ENCODE measurements at places on chromosomes 5 and 9. TPM values are rescaled to one million over a fixed set of nuclear protein-coding genes. Genes with fewer than 3 reads are reported as not detected.

DNA sequence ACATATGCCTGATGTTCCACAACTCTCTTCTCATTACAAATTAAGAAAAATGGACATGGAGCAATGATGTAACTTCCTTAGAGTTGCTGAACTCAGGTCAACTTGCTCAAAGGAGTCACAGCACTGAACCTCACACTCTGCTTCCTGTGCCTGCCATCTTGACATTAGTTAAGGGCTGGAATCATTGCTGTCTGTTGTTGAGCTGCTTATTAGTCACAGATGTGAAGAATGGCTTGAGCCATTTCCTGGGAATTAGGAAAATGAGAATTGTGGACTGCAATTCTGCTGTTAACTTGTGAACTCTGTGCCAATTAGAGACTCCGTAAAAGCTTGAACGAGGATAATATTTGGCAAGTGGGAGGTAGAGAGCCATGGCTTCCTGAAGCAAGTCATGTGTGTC, 212.0 kb downstream of the ADAMTS12 start:
- DNase-seq = peak; percentile 57

DNA sequence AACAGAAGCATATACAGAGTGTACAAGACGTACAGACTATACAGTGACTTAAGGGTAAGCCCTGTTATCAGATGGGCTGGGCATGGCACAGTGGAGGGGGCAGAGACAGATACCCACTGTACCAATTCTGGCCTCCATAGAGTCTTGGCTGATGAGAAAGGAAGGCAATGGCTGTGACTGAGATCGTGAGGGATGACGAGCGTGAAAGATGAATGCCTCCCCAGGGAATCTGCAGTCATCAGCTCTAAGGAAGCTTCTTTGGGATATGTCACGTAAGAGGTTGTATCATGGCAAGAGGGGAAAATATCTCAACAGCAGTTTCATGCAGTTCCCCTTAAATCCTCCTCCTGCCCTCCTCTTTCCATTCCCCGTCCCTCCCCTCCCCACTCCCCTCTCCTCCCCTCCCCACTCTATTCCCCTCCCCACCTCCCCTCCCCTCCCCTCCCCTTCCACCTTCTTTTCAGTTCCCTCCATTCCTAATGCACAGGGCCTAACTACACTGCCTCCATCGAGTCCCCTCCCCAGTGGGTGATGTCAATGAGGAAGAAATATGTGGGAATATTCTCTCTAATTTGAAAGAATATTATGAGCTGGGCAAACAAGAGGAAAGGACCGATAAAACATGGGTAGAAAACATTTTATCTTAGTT, 226.4 kb upstream of the DAP start:
- no peak for DNase-seq

GRCh38 chr9:8880060-8880459, 1080.5 kb upstream of the DMAC1 start:
- no peak for DNase-seq

DNA sequence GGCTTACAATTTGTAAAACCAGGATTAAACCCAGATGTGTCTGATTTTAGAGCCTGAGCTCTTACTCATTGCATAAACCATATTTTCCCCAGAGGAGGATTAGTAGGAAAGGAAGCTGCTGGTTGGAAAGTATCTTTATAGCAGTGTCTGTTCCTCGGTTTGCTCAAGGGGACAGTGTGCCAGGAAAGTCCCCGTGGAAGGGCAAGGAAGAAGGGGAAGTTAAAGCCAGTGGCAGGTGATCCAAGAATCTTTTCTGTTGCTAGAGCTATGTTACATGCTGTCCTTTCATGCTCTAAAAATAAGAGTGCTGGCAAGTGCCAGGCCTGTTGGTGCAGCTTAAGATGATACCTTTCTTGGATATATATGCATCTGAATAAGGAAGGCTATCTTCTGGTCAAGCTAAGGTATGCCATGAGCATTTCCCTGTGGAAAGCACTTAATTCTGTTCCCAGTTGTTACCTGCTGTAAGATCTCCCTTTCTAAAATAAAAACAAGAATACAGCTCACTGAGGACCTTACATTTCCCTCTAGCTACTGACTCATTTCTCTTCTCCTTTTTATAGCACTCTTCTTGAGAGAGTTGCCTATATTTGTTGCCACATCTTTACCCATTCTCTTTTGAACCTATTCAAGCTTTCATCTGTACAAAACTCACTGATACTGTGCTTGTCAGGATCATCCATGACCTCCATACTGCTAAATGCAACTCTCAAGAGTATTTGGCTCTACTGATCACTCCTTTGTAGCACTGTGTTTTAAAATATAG, 8.0 kb downstream of the PDCD1LG2 start:
- DNase-seq = no peak

DNA sequence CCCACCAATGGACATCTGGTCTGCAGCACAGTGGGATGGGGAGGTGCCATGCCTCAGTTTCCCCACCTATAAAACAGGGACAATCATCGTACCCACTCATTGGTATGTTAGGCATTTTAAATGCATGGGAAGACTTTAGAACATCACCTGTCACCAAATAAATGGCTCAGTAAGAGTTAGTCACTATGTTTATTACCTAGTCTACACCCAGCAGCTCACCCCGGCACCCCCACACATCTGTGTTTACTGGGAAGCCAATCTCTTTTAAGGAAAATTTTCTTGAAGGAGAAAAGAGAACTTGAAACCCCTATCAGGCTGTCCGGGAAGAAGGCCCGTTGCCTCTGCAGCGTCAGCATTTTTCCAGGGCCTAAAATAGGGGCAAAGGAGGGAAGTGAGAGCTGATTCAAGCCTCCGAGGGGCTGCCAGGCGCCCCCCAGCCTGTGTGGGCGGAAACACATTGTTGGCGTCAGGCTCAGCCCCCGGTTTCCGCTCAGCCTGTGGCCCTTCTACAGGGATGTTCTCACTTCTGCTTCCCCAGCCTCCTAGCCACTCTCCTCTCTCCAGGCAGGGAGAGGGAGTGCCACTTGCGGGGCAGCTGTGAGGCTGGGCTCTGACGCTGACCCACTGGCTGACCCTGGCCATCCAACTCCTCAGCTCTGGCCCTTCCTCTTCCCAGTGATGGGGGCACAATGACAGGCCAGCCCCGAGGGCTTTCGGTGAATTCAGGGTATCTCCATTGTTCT, 4.6 kb downstream of the CSF1R start:
- DNase-seq = no peak

DNA sequence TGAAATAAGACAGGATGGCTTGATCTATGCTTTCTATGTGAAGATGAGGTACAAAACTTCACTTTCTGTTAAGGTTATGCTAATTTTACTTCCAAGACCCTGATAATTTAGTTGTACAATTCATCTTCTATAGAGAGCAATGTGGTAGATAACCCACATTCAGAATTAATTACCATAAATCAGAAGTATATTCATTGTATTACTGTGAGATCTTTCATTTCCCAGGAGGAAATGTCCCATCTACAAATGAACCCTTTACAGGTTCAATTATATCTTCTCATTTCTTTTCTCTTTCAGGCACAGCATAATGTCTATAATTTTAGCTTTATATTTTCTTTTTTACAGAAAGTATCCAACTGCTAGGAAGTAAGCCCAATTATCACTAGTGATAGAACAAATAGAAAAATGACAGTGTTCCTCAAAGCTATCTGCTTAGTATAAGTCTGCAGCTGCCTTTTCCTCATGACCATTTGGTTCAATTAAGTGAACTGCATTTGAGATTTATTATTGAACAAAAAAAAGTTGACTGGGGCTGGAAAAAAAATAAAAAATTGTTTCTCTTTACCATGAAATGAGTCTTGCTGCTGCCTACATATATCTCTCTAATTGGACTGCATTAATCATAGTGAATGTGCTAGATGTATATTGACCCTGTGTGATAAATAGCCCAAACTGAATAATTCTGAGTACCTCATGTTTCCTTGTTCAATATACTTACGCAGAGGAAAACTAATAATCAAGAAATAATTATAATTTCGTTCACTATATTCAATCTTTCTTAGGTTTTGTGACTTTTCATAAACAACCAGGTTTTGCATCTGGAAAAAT, 1329.4 kb downstream of the PTPRD start:
- DNase-seq = no peak

- peak; percentile 85 for DNase-seq
Observed at GRCh38 chr5:149452665-149453617, 73.8 kb upstream of the IL17B start.

- peak; percentile 96 for DNase-seq
Observed at GRCh38 chr5:151093476-151093889, 12.6 kb upstream of the TNIP1 start.

DNA sequence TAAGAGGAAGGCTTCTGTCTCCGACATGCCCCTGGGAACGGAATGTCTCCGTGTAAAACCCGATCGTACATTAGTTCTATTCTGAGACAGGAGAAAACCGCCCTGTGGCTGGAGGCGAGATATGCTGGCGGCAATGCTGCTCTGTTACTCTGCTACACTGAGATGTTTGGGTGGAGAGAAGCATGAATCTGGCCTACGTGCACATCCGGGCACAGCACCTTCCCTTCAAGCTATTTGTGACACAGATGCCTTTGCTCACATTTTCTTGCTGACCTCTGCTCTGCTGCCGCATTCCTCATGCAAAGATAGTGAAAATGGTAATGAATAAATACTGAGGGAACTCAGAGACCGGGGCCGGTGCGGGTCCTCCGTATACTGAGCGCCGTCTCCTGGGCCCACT, 2.2 kb upstream of the DPP7 start:
- DNase-seq = no peak

GRCh38 chr5:76007904-76008303, 75.3 kb upstream of the SV2C start:
- no peak for DNase-seq

- DNase-seq = no peak
Observed at GRCh38 chr9:77753180-77753579, 105.1 kb upstream of the GNA14 start.

GRCh38 chr9:20701060-20701459, 17.0 kb downstream of the FOCAD start:
- peak; percentile 1 for DNase-seq

- no peak for DNase-seq
Observed at GRCh38 chr9:37919246-37919955, 15.5 kb upstream of the SLC25A51 start.

- DNase-seq = no peak
Observed at GRCh38 chr9:38318759-38319495, 73.6 kb upstream of the ALDH1B1 start.

DNA sequence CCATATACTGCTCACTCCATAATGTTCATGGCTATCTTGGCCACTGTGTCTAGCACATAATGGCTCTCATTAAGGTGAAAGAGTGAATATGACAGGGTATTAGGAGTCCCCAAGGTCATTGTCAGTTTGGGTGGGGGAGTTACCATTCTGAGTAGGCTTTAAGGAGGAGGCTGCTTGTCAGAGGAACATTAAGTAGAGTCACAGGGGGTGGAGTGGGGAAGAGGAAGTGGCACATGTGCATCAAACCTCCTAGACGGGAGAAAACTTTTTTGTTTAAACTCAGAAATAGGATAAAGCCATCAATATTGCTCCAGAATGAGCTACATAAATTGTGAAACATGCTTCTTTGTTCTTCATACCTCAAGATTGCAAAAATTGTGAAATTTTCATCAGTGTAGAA, 45.5 kb downstream of the DAB2IP start:
- DNase-seq = no peak

DNA sequence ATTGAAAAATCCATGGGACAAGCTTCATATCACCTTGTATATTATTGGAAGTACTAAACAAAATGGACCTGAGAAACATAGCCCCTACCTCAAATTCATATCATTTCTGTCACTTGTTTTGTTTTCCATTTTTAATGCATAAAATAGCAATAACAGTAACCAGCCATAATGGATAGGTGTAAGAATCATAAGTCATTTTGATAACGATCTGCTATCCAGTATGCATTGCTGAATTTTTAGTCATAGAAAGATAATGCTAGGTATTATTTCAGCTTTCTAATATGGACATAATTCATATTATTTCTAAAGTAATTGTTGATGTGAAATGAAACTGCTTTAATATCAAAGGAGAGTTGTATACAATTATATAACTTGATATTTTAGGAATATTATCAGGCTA, 1.1 kb upstream of the LRRC70 start:
- no peak for DNase-seq

DNA sequence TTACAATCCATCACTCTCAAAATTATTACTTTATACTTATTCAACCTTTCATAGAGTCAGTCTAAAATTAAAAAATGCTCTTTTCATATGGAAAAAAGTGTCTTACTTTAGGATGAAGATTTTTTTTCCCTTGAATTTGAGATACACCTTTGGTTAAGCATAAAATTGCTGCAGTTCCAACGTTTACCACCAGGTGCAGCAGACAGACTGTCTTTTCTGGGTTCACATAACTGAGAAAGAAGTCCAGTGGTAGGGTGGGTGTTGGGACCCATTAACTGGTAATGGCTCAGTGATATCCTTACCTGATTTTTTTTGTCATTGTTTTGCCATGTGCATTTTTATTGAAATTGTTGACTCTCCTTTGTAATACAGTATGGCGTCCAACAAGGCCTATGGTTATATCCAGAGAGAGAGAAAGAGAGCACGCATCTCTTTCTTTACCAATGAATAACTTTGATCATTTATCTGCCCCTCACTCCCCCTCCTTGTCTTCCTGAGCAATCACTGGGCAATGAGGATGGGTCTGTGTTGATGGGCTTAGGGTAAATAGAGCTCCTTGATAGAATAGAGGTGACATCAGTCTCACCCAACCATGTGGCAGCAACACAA, 98.4 kb downstream of the FBXL7 start:
- no peak for DNase-seq

DNA sequence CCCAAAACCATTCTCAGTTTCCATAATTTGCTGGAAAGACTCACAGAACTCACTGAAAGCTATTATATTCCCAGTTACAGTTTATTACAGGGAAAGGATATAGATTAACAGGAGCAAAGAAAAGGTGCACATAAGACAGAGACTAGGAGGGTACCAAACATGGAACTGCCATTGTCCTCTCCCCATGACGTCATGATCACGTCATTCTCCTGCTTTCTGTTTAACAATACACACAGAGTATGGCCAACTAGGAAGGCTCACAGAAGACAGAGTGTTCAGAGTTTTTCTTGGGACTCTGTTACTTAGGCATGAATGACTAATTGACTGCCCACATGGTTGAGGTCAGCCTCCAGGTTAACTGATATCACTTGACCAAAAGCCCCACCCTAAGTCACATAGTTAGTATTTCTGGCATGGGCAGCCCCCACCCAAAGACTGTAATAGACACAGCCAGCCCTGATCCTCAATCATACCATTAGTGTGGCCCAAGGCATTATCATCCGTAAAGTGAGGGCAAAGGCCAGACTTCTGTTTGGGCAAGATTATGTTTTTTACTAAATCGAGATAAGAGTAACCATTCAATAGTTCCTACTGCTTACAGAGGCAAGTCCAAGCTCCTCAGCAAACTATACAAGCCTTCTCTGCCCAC, 353.5 kb upstream of the POU5F2 start:
- no peak for DNase-seq

- no peak for DNase-seq
Observed at GRCh38 chr5:28310696-28311095, 1272.3 kb upstream of the CDH9 start.

GRCh38 chr5:61809651-61810050, 477.6 kb downstream of the ZSWIM6 start:
- DNase-seq = no peak

- DNase-seq = peak; percentile 58
Observed at GRCh38 chr9:91727316-91727861, 222.6 kb downstream of the ROR2 start.

- DNase-seq = no peak
Observed at GRCh38 chr5:111942201-111942600, 185.2 kb upstream of the NREP start.

Gene SLC6A3
- not detected for total RNA-seq

Gene TLE1
- 34.3 TPM for total RNA-seq

Gene SPINK4
- not detected for total RNA-seq

Gene TSSK1B
- not detected for total RNA-seq

Gene DMRTA1
- total RNA-seq = 1.3 TPM

Gene C1QTNF2
- 0.33 TPM for total RNA-seq

Gene SLIT3
- 0.08 TPM for total RNA-seq

Gene CANX
- total RNA-seq = 346 TPM

Gene GALT
- total RNA-seq = 15.0 TPM

Gene GADD45G
- not detected for total RNA-seq
